ENCODE measurements at places on chromosomes 2 and 18. TPM values are rescaled to one million over a fixed set of nuclear protein-coding genes. Genes with fewer than 3 reads are reported as not detected.

Gene RAB6C
- not detected for total RNA-seq

DNA sequence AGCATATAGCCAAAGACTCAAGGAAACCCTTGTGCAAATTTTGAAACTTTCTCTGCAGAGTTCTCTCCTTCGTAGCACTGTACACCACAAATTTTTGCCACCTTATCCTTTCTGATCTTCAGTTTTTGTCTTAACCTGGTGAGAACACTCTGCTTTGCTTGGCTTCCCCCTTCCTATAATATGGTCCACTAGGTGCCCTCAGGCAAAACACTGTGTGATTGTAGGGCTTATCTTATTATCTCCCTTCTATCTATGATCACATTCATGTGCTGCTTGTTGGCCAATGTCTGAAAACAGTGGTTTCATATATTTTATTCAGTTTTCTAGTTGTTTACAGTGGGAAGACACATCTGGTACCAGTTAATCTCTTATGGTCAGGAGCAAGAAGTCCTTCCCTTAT is 111.1 kb downstream of the MTX2 start:
- no peak overlapping the region for H3K4me3 ChIP-seq
- no peak for DNase-seq
- no peak overlapping the region for H3K27ac ChIP-seq
- no peaks in the 10 kb centered on the region for H3K4me1 ChIP-seq
- no peaks in the 10 kb centered on the region for H3K36me3 ChIP-seq

Gene RFTN2
- 8.2 TPM for total RNA-seq

- no peak overlapping the region for H3K4me3 ChIP-seq
- H3K27ac ChIP-seq = no peak overlapping the region
- no peaks in the 10 kb centered on the region for H3K27me3 ChIP-seq
- no peaks in the 10 kb centered on the region for H3K4me1 ChIP-seq
- DNase-seq = no peak
Measured at GRCh38 chr2:23801396-23801795, 125.5 kb downstream of the ATAD2B start.

All from neural progenitor cell (in vitro differentiated cells).